ENCODE measurements at places on chromosomes 7 and 10. TPM values are rescaled to one million over a fixed set of nuclear protein-coding genes. Genes with fewer than 3 reads are reported as not detected.

DNA sequence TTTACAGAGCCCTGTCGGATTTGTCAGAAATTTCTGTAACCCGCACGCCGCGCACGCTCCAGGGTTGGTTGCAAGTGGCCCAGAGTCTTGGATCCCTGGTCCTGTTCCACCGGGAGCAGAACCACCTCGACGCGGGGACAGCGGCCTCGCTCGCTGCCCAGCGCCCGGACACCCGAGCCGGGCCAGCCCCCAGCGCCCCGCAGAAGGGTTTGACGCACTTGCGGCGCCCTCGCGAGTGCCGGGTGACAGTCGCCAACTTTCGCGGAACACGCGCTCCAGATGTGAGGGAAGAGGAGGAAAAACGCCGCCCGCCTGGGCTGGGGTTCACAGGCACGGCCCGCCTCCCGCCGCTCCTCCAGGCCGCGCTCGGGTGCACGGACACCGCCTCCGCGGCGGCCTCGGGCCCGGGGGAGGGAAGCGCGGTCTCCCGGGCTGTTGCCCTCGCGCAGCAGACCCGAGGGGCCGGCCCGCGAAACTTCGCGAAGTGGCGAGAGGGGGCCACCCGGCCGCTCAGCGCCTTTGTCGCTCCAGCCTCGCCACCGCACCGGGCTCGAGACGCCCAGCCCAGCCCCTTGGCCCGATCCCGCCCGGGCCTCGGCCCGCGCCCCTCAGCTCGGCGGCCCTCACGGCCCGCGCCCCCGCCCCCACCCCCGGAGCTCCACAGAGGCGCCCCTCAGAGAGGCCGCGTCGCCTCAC, 514 bp downstream of the RNF216 start:
- peak; percentile 31 for DNase-seq

The MNX1 gene
- polyA plus RNA-seq = not detected

The DBNL gene
- 39.3 TPM for polyA plus RNA-seq

- DNase-seq = no peak
Observed at GRCh38 chr7:103114576-103115008, 34.3 kb downstream of the NAPEPLD start.

The TAS2R41 gene
- not detected for polyA plus RNA-seq

DNA sequence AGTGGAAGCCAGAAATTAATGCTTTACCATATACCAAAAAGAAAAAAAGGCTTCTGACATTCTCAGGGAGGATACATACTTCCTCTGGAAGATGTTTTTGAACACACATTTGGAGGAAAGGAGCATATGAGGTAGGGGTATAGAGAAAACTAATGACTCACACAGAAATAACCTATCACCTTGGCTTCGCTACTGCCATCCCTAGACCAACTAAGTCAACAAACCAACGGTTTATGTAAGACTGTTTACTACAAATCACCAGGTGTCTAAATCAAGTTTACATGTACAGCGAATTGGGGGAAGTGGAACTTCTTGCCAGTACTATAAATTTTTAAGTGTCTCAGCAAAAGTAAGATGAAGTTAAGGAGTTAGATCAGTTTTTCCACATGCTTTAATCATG, 96.9 kb downstream of the NT5C2 start:
- no peak for DNase-seq

GRCh38 chr7:116377721-116378120, 121.8 kb upstream of the CAV2 start:
- no peak for DNase-seq

- no peak for DNase-seq
Observed at GRCh38 chr7:69620063-69620462, 21.8 kb downstream of the AUTS2 start.

DNA sequence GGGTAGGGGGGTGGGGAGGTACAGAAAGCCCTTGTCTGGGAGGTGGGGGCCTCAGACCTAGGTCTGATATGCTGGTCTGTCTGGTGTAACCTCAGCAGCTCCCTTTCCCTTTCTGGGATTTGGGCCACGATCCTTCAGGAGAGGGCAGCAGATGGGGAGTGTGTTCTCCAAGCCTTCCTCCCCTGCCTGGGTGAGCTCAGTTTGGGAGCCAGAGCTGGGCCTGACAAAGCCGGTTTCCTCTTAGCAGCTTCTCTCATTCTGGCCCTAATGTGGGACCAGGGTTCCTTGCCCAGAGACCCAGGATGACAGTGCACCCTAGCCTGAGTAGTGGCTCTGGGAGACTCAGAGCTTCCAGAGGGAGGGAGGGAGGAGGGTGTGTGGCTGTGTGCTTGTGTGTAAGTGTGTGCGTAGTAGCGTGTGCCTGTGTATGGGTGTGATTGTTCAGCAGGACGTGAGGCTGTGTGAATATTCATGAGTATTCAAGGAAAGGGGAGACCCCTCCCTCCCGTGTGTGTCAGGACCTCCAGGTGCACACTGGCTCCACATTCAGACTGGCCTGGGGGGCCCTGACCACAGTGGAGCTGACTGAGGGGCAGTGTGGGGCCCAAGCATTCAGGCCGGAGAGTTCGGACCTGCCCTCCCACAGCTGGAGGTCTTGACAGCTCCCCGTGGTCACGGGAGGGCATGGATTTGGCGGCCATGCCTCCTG, 96.5 kb downstream of the ZMIZ1 start:
- no peak for DNase-seq

DNA sequence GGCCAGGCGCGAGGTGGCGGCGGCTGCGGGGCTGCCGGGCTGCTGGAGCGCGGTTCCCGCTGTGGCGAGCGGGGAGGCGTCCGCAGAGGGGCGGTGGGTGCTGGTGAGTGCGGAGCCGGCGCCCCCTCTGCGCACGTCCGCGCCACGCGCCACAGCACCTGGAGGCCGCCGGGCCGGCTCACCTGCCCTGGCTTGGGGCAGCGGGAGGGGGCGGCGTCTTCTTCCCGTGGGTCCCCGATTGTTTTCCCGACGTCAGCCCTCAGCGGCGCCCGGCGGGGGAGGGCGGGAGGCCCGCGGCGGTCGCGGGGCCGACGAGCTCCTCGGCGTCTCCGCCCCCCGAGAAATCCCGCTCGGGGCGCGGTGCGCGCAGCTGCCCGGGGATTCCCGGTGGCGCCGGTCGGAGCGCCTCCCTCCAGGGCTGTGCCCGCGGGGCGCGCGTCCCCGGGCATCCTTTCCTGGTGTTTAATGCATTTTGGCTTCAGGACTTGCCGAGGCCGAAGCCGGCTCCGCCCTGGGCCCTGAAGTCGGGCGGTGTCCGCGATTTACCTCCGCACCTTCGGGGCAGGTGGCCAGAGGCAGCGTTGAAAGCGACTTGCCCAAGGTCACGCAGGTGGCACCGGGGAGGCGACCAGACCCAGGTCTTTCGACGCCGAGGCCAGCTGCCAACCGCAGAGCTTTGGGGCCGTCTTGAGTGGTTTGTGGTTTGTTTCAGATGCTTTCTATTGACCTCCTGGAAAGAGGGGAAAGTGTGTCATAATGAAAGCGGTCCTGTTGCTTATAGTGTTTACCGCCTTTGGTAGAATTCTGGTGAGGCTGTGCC, 561 bp downstream of the PLEKHA1 start:
- DNase-seq = peak; percentile 61

DNA sequence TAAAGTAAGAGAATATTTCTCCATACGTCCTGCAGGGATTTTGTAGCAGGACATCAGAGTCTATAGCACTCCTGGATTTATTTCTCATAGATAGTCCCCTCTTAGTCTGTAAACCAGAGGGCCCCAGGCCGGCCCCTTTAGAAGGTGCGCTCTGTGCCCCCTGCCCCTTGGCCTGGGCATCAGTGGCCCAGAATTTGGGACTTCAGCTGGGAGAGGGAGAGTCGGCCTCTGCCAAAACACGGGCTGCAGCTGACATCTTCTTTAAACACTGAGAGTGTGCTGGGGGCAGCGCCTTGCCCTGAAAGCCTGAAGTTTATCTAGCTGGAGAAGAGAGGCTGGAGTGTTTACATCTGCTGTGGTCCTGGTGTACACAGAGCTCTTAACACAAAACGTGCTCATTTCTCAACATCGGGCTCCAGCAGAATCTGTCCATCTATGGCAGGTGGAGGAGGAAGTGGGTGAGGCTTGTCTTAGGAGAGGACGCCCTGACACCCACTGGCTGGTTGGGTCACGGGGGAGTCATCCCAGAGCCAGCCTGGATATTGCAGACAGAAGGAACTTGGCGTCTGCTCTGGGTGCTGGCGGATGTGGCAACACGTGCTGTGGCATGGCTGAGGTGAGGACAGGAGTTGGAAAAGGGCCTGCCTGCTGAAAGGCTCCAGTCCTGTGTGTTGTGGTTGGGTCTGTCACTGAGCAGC, 5.0 kb upstream of the TACR2 start:
- peak; percentile 76 for DNase-seq

The KIF5B gene
- 82.6 TPM for polyA plus RNA-seq

DNA sequence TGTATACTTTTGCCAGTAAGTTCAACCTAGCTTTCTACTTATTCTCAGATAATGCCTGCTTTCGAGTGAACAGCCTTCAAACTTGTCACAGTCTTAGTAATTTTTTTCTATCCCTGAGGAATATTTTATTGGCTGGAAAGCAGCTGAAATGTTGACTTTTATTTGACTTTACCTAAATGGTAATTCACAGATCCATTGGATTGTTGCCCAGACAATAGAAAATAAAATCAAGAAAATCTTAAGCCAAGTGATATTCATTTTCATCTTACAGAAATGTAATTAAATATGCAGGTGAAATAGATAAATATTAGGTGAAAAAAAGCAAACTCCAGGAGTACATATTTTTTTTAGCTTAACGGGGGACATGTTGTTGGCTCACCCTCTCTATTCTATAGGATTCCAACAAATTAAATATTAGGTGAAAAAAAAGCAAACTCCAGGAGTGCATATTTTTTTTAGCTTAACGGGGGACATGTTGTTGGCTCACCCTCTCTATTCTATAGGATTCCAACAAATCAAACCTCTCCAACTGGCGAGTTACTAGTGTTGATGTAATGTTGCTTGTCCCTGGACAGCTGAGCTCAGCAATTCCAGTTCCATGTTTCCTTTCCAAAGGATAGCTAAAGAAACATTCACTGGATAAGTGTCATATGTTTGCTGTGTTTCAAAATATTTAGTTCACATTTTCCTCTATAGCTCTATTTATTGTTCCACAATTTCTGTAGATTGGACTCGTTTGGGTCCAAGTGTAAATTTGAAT, 4.2 kb downstream of the TMEM26 start:
- DNase-seq = no peak

DNA sequence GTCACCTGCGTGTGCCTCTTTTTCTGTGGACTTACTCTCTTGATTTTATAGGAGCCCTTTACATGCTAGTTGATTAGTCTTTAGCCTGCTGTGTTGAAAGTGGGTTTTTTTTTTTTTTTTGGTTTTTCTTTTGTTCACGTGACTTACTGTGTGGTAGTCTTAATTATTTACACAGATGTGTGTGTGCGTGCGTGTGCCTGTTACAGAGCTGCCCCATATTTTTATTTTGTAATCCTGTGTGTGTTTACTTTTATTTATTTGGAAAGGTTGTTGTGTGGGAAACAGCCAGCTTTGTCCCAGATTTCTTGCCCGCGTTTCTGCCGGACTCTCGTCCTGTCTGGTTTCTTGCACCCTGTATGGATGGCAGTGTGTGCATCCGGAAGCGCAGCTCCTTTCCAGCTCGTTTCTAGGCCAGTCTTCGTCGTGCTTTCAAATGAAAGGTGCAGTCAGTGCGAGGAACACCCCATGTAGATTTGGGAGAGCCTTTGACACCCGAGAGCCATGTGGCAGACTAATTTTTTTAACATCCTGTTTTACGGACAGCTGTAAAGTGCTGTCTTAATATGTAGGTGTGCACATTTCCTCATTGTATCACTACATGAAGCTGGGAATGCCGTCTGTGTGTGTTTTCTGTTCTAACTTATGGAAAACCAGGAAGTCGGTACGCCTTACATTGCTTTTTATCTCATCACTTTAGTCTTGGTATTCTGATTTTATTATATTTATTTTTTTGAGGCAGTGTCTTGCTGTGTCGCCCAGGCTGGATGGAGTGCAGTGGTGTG, 55.6 kb downstream of the DNAJB6 start:
- DNase-seq = no peak

- no peak for DNase-seq
Observed at GRCh38 chr10:32982293-32982709, 24.3 kb upstream of the ITGB1 start.

DNA sequence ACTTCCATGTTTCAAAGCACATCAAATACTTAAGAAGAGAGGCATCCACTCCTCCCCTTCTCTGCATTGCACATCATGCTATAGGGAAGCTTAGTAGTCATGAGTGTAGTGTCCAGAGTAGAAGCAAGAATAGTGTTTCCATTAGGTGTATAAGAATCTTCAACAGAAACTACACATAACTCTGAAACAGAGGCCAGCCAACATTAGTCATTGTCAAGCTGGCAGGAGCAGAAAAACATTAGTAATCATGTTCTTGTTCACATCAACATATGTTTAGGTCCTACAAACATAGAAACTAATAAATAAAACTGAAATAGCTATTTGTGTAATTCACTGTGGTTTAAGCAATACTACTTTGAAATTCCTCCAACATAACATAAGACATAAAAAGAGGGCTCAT, 370.2 kb downstream of the PPP1R3A start:
- DNase-seq = no peak

DNA sequence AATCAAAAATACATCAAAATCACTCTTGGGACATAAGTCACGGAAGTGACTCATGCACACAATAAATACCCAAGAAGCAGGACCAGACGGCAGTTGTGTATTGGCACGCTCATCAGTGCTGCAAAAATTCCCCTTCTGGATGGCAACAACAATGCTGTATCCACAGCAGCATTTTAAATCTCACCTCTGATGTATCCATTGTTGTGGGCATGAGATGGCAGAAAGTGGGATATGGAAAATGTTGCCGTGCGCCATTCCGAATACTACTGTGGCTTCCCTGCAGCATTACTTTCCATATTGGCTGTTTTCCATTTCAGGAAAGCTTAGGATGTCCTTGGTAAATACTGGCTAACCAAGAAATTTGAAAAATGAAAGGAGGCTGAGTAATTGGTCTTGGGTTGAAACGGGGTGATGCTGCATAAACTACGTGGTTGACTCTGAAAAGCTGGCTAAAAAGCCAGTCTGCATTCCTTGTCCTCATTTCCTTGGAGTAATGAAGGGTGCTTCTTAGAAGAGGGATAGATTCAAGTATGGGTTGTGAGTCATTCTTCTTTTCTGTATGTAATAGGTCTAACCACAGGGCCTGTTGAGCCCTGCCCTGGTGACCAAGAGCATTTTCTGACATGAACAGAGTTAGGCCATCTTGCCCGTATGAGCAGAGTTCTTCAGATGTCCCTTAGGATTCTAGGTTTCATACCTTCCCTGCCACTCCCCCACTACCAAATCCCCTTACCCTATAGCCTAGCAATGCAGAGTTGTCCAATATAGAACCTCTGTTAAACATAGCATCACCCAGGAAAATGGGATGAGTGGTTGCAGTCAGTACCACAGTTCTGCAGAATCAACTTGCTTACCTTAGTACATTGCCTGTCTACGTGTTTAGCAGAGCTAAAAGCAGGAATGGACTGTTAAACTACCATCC, 36.3 kb upstream of the TOMM7 start:
- no peak for DNase-seq

DNA sequence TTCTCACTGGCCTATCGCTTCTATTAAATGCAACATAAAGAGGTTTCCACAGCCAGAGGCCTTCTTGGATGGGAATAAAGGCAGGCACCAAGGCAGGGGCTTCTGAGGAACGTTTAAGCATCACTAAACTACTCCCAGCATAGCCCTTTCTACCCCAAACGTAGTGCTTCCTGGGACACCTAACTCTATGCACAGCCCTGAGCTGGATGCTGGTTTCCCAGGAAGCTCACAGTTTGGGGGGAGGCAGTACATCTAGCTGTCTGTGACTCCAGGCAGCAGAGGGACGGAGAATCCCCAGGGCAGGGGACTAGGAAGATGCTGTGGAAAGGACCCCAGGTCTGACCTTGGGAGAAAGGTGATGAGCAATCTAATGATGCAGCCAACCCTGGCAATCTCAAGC, 192.8 kb upstream of the ZMIZ1 start:
- DNase-seq = no peak

The MRC1 gene
- 5.3 TPM for polyA plus RNA-seq

The PCDH15 gene
- 0.04 TPM for polyA plus RNA-seq

GRCh38 chr7:47763063-47763974, 181.4 kb upstream of the TNS3 start:
- DNase-seq = no peak

Measured in heart left ventricle (tissue), 16 donors.